ENCODE measurements at places on chromosomes 6 and 20. TPM values are rescaled to one million over a fixed set of nuclear protein-coding genes. Genes with fewer than 3 reads are reported as not detected.

The ENPP5 gene
- 18.5 TPM for polyA plus RNA-seq

The SPTLC3 gene
- 21.4 TPM for polyA plus RNA-seq

The GPR63 gene
- polyA plus RNA-seq = 4.2 TPM

The HCK gene
- 2.6 TPM for polyA plus RNA-seq

The OTOR gene
- polyA plus RNA-seq = not detected

The RSPO4 gene
- polyA plus RNA-seq = 0.95 TPM

The C6orf136 gene
- polyA plus RNA-seq = 22.2 TPM

The FAM209B gene
- polyA plus RNA-seq = 0.34 TPM

The MTO1 gene
- polyA plus RNA-seq = 35.1 TPM

The GMPR gene
- polyA plus RNA-seq = 13.6 TPM

The RFX6 gene
- polyA plus RNA-seq = not detected
